Inflammatory macrophage (primary cell): ENCODE measurements at places on chromosomes 1 and 21.

DNA sequence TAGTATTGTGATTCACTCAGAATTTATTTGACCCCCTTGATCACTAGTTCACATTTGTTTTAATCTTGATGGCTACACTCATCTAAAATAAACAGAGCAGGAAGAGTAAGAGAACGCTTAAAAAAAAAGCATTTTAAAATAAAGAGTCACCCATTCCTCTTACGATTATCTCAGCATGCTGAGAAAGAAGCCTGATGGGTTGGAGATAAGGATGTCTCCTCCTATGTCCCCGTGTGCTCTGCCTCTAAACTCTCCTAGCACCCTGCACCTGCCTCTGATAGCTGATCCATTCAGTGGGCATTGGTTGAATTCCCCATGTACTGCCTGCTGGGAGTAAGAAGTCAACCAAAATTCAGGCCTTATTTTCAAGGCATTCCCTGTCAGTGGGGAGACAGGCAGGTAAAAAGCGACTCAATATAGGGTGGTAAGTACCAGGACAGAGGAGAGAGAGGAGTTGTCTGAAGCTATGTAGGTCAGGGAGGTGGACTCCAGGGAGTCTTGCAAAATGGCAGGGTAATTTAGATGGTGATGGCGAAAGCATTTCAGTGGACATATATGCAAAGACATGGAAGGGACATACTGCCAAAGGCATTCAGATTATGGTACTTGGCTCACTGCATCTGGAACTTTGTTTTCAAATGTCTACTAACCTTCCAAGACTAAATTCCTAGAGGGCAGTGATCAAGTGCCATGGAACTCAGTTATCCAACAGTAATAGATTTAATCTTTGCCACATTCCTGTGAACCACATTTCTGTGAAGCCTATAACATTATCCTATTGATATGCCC lies 18.4 kb downstream of the ELAVL4 start:
- no peak for DNase-seq

DNA sequence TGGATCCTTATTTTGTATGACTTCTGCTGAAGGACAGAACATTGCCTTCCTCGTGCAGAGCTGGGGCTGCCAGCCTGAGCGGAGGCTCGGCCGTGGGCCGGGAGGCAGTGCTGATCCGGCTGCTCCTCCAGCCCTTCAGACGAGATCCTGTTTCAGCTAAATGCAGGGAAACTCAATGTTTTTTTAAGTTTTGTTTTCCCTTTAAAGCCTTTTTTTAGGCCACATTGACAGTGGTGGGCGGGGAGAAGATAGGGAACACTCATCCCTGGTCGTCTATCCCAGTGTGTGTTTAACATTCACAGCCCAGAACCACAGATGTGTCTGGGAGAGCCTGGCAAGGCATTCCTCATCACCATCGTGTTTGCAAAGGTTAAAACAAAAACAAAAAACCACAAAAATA lies 27.5 kb upstream of the KDM4A start:
- DNase-seq: no peak

DNA sequence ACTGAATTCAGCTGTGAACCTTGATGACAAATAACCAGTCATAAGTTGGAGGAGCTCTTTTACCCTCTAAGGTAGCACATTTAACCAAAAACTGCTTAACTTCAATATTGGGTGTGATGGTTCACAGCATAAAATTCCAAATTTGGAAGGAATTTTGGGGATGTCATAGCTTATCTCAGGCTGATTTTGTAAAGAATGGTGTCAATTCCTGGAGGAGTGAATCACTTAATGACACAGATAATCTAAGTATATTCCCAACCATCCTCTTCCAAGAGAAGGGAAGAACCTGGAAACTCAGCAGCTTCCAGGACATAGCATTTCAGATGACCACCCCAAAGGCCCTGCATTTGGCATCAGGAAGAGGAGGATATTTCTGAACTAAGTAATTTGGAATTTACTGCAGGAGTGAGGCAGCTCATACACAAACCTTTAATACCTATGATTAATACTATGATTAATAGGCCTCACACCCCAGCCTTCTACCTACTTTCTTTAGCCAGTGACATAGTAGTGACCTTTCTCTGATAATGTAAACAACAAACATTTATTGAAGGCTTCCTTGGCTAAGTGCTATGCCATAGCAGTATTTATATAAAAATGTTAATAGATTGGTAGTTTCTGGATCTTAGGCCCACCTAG lies 14.5 kb downstream of the GLUL start:
- DNase-seq: no peak

- DNase-seq: no peak
Measured at GRCh38 chr1:87137342-87137739, 191.3 kb upstream of the LMO4 start.

DNA sequence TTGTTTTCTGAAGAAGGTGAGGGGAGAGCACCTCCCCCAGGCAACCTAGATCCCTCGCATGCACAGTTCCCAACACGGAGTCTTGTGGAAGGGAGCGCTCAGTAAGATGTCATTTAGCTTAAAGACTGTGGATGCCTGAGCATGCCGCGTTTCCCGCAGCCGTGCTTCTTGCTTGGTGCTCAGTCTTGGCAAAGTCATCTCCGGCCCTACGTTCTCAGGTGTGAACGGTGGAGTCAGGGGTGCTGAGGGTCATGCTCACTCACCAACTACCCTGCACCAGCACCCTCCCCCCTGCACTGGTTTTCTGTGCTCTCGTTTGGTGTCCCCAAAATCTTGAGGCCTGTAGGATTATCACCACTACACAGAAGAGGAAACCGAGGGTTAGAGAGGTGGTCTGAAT lies 202.1 kb downstream of the RHOU start:
- no peak for DNase-seq

DNA sequence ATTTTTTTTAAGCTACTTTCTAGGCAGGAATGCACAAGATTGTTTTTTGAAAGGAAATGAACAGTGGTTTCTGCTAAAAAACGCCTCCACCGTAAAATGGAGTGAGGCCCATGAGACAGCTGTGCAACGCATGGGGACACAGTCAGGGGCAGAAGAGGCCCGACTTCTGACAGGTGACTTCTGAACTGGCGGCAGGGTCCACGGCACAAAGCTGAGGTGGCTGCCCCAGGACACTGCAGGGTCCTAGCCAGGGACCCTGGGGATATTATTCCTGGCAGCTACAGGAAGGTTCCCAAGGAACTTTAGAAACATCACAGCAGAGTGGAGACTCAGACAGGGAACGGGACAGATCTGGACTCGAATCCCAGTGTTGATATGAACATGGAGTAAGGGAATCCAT lies 75.1 kb downstream of the SIM2 start:
- DNase-seq: no peak

DNA sequence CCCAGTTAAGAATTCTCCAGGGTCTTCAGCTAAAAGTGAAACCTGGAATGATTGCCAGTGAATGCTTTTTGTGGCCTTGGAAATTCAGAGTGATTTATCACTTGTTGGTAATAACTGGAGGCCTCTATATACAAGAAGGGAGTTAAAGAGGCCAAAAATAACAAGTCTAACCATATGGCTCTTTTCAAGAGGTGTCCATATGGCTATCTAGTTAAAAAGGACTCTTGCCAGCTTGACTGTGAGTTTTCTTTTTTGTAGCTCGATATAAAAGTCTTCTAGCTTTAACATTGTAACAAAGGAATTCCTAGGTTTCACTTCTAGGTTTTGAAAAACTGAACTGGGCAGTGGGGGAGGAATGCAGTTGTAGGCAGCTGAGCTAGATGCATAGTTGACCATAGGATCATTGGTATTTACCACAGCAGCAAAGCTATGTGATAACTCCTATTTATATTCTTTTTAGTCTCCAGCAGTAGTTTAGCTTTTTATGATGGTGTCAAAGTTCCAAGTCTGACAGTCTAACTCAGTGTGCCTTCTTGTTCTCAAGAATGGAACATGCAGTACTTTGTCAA lies 44.4 kb downstream of the CACHD1 start:
- DNase-seq: peak; percentile 58

- no peak for DNase-seq
Measured at GRCh38 chr1:236161230-236161629, 18.9 kb downstream of the GPR137B start.

GRCh38 chr1:85616736-85617135 lies 36.2 kb downstream of the CCN1 start:
- no peak for DNase-seq

- DNase-seq: no peak
Measured at GRCh38 chr1:219806642-219807041, 121.7 kb downstream of the SLC30A10 start.

- DNase-seq: peak; percentile 99
Measured at GRCh38 chr21:35508139-35508888, 459.2 kb upstream of the RUNX1 start.

DNA sequence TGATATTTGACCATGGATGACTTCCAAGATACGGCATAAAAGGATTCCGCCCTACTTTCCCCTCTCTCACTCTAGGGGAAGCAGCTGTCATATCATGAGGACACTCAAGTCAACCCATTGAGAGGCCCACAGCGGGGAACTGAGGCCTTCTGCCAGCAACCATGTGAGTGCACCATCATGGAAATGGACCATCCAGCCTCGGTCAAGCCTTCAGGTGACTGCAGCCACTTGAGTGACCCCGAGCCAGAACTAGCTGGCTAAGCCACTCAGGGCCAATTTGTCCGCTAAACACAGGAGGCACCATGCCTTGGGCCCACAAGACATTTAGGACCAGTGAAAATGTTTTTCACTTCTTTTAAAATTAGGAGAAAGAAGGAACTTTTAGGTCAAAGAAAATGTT lies 11.1 kb upstream of the GJB5 start:
- DNase-seq: no peak

DNA sequence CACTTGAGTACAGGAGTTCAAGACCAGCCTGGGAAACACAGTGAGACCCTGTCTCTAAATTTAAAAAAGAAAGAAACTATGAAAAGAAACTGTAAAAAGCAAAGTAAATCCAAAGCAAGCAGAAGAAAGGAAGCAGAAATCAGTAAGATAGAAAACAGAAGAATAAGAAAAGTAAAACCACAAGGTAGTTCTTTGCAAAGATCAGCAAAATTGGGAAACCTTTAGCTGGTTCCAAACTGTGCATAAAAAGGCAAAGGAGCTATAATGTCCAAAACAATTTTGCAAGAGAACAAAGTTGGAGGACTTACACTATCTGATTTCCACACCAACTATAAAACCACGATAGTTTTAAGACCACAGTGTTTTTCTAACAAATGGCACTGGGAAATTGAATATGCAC lies 218.8 kb downstream of the RPS6KC1 start:
- DNase-seq: no peak

GRCh38 chr1:213260311-213261075 lies 209.5 kb downstream of the RPS6KC1 start:
- DNase-seq: peak; percentile 10

DNA sequence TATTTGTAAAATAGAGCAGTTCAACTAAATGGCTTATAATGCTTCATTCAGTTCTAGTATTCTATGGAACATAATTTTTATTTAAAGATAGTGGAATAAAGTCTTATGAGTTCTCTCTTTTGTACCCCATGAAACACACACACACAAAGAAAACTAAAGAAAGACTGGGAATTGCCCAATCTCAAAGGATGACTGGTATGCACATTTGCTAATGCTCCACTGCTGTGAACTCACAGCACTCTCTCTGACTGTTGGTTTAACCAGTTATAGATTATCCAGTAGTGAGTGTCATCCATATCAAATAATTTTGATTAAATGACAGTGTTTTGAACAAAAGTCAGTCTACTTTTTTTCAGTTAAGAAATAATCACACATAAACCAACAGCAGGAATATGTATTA lies 1082.4 kb upstream of the B3GALT2 start:
- no peak for DNase-seq

DNA sequence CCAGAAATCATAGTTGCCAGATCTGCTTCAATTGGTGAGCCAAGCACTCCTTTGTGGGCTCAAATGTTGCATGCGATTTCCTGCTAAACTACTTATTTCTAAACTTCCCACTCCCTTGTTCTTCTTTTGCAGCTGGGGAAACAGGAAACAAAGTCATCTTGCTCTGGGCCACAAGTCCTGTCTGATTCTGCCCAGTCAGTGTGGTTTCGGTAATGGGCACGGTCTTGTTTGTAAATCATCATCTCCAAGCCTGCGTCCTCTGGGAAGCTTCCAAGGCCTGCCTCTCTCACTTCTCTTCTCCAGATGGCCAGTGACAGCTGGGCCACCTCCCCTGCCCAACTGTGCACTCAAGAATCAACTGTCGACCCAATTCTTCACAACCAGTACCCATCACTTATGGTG lies 4.4 kb downstream of the S100A8 start:
- peak; percentile 93 for DNase-seq

DNA sequence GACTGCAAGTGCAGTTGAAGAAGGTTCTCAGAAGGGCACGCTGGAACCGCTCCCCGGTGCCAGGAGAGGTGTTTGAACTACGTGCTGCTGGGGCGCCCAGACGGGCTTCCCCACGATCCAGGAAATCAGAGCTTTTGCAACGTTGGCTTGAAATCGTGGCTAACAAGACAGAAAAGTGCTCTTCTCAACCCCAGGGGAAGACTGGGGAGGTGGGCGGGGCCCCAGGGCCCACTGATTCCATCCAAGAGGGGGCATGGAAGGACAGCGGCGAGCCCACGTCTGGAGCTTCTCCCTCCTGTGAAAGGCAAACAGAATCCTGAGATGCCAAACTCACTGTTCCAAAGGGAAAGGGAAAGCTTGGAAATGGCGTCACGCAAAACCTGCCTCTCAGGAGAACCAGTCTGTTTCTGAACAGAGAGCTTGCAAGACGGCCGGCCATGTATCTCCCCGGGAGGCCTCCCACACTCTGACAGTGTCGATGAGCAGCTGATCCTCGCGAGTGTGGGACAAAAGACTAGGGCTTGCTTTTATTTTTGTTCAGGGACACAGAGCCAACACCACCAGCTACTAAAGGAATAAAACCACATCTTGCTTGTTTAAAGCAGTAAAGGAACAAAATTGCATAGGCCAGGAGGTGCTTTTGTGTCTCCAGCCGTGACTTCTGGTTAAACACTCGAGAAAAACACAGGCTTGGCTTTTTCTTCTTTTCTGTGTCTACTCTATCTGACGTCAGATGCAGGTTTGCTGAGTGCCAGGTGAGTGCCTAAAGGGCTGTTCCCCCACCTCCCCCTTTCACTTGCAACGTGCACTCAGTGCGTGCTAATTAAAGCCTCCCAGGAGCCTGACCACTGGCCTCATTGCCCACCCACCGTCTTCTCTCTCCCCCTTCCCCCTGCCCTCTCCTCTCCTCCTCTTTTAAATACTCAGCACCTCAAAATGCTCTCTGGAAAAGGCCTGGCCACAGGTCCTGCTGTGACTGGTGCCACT lies 41.5 kb downstream of the LRRC3 start:
- DNase-seq: no peak

DNA sequence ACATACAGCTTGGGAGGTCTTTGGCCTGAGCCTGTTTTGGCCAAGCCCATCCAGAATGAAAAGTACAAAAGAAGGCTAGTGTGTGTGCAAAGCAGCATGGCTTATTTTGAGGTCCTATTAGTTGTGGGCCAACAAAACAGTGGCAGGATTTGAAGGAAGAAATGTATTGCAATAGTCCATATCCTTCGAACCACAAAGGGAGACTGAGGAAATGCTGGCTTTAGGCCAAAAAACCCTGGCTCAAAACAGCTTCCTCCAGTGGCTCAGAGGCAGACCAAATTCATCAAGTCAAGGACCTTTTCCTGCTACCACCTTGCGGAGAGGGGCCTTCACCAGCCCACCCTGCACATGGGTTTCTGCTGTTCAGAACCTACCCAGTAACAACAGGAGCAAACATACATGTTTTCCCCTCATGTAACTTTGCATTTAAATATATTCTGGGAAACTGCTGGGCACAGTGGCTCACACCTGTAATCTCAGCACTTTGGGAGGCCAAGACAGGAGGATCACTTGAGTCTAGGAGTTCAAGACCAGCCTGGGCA lies 43.3 kb downstream of the VPS26C start:
- no peak for DNase-seq

- DNase-seq: no peak
Measured at GRCh38 chr1:67860776-67861175, 27.5 kb upstream of the GNG12 start.
